ENCODE measurements at places on chromosomes 5 and 9.

GRCh38 chr5:42268630-42269029, 154.6 kb upstream of the GHR start:
- no peak for DNase-seq

DNA sequence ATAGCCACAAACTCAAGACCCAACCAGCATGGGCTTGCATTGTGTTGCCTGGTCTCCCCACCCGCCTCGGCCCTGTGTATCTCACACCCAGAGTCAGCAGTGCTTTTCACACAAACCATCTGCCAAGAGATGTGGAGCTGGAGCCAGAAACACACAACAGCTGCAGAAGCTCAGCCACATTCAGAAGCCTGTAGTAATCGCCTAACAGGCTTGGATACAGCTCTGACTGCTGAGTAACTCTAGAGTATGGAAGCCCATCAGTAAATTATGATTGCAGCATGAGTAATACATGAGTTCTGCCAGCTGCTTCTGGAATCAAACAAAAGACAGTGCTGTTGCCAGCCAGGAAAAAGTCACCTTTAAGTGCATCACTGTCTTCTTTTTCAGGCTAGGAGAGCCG, 16.0 kb downstream of the TEK start:
- DNase-seq, result peak; percentile 69

GRCh38 chr5:14945450-14945849, 73.9 kb upstream of the ANKH start:
- DNase-seq, result no peak

DNA sequence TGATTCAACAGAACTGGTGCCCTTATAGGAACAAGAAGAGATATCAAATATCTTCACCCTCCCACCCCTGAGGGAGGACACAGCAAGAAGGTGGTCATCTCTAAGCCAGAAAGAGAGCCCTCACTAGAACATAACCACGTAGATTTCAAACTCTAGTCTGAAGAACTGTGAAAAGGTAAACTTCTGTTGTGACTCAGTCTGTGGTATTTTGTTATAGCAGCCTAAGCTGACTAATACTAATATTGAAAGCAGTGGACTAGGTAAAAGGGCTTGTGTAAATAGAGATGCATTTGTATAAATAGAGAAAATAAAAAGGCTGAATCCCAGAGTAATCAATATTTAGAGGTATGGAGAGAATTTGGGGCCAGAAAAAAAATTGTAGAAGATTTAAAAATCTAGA, 157.6 kb upstream of the CCNH start:
- DNase-seq, result no peak

DNA sequence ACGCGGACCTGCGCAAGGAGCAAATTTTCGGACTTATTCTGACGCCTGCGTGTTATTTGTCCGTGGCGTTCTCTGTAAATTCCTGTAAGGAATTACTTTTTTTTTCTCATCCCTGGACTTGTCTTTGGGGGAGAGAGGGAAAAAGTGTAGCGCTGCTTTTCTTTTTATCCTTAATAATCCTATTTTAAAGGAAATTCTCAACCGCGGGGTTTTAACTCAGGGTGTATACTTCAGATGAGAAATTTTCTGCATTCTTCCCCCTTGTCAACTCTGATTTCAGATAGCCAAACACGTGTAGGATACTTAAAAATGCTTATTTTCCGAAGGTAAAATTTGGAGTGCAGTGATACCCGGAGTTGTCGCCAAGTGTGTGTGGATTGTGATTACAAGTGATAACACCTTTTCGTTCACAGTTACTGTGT, 853 bp downstream of the DCP2 start:
- DNase-seq, result no peak

DNA sequence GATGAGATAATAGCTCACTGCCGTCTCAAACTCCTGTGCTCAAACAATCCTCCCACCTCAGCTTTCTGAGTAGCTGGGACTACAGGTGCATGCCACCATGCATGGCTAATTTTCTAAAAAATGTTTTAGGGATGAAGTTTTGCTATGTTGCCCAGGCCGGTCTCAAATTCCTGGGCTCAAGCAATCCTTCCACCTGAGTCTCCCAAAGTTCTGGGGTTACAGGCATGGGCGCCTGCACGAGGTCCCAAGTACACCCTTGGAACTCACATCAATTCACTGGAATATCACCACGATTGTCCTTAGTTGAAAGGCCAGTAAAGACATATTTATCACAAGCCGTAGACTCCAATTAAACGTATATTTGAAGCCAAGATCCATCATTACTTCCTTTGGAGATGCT, 184.6 kb downstream of the IRX1 start:
- DNase-seq, result no peak

DNA sequence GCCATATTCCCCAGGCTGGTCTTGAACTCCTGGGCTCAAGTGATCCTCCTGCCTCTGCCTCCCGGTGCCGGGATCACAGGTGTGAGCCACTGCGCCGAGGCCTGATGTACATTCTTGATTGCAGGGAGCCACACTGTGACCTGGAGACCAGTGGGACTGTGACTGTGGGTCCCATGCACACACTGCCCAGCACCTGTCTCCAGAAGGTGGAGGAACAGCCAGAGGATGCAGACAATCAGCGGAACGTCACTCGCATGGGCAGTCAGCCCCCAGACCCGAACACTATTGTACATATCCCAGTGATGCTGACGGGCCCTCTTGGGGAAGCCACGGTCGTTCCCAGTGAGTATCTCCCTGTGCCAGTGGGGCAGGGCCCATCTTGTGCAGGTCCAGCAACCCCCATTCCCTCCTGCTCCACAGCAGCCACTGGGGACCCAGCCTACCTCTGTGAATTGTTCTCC, 147.3 kb downstream of the CACNA1B start:
- DNase-seq, result no peak

DNA sequence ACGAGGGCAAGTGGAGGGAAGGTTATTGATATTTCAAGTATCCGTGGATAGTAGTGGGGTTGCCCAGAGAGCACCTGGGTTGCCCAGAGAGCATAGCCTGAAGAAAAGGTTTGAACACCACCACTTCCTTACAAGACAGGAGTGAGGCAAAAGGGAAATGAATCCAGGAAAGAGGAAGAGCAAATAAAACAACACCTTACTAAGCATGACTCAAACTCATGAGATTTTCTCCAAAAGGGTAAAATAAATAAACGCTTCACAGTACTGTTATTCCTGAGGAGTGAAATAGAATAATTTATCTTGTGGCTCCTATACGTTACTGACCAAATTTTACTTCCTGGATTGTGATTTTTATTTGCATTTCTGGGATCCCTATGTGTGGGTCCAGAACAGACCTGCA, 65.2 kb upstream of the PTPRD start:
- DNase-seq, result no peak

- DNase-seq, result no peak
Measured at GRCh38 chr9:4717815-4718214, 23.2 kb downstream of the AK3 start.

DNA sequence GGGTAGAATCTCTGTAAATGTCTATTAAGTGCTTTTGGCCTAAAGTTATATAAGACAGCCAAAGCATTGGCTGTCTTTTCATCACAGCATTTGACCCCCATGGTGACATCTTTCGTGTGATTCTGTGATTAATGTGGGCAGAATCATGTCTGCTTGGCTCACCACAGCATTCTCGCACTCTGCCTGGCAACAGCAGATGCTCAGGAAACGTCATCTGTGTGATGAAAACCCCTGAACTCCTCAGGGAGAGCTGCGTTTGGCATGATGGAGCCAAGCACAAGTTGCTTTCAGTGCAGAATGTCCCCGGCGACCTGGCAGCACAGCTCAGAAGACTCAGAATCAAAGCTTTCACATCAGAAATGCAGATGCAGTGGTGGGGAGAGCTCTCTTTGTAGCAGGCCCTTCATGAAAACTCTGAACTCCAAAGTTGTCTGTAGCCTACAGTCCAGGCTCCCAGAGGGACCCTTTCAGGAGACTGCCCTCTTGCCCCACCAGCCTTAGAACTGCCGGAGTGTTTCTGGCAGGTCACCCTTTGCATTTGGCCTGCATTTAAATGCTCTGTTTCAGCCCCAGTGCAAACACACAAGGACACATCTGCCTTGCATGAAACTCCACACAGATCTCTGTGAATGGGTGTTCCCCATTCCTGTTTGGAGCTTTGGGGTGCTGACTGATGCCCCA, 155.6 kb upstream of the PANK3 start:
- DNase-seq, result no peak

- DNase-seq, result no peak
Measured at GRCh38 chr9:113511856-113512761, 48.6 kb downstream of the RGS3 start.

DNA sequence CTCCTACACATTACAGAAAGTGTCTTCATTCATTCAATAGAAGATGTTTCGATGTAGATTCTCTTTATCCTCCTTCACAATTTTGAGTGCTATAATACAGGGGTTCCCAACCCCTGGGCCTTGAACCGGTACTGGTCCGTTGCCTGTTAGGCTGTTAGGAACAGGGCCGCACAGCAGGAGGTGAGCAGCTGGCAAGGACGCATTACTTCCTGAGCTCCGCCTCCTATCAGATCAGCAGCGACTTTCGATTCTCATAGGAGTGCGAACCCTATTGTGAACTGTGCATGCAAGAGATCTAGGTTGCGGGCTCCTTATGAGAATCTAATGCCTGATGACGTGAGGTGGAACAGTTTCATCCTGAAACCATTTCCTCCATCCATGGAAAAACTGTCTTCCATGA, 153.0 kb upstream of the SMC2 start:
- no peak for DNase-seq

DNA sequence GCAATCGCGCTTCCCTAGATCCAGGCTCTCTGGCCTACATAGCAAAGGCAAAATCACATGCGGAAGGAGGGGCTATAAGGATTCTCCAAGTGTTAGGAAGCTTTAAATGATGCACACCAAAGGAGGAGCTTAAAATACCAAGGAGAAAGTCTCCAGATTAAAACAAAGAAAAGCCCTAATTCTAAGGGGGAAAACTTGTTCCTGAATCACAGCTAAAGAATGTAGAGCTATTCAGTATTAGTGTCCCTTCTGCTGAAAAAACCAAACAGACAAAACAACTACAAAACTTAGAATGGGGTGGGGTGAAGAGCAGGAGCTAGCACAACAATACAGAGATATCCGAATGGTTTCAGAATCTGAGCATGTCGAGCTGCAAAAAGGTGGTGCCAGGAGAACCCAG, 213.7 kb downstream of the DCP2 start:
- DNase-seq, result no peak

DNA sequence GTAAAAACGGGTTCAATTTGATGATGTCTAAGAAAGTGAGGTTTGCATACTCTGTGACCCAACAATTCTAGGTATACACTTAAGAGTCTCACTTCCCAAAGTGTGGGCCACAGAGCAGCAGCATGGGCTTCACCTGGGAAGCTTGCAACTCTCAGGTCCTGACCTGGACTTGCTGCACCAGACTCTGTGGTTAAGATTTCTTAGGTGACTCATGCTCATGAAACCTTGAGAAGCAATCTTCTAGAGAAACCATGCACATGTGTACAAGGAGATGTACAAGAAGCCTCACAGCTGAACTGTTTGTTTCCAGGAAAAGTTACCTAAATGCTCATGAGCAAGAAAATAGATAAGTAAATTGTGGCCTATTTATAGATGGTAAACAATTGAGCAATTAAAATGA, 30.0 kb downstream of the DNAJC21 start:
- no peak for DNase-seq

DNA sequence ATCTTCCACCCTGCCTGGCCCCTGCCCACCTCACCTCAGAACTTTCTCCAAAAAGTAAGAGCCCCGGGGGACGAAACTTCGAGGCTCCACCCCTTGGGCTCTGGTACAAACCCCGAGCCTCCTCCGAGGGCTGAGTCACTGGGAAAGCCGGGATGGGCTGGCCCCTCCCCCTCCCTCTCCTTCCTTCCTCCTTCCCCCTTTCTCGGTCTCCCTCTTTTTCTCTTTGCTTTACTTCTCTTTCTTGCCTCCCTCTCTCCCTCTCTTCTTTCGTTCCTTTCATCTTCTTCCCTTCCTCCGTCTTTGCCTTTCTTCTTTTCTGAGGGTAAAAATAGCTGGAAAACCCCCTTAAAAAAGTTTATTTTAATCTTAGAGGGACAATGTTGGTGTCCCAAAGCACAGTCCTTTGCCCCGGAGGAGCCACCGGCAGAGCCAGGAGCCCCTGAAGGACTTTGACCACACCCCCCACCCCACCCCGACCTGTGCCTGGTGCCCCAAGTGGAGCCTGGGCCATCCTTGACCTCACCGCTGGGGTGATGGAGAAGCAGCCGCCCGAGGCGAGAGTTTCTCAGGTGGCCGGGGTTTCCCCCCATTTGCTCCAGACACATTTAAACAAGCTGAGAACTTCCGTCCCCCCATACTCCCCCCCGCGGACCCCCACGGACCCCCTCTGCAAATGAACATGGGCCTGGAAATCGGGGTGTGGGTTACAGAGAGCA, 5.7 kb upstream of the NOTCH1 start:
- no peak for DNase-seq

- DNase-seq, result no peak
Measured at GRCh38 chr9:134989206-134990065, 71.7 kb upstream of the FCN1 start.

- no peak for DNase-seq
Measured at GRCh38 chr5:37552770-37553719, 173.9 kb downstream of the WDR70 start.

DNA sequence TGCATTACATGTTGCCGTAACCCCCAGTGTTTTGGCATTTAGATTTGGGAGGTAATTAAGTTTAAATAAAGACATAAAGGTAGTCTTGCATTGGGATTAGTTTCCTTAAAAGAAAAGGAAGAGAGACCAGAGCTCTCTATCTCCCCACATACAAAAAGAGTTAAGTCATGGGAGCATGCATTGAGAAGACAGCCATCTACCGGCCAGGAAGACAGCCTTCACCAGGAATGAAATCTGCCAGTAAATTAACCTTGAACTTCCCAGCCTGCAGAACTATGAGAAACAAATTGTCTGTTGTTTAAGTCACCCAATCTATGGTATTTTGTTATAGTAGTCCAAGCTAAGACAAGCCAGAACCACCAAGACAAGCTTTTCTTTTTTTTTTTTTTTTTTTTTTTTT, 567.0 kb upstream of the CDH18 start:
- DNase-seq, result no peak

- no peak for DNase-seq
Measured at GRCh38 chr5:113056988-113057387, 80.4 kb downstream of the DCP2 start.

DNA sequence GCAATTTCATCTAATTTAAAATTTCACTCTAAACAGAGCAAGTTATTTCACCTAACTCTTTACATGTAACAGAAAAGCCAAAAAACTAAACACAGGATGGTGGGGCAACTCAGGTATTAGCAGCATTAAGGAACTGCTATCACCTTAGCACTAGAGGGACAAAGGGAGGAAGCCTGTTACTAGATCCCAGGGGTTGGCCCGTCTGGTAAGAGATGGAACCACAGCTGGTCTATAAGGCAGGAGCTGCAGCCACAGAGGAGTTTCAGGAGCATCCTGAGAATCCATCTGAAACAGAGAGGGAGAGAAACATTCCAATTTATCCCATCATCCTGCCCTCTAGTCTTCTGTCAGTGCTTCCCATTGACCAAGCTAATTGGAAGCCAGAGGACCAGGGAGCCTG, 300.3 kb downstream of the MRPS30 start:
- no peak for DNase-seq

DNA sequence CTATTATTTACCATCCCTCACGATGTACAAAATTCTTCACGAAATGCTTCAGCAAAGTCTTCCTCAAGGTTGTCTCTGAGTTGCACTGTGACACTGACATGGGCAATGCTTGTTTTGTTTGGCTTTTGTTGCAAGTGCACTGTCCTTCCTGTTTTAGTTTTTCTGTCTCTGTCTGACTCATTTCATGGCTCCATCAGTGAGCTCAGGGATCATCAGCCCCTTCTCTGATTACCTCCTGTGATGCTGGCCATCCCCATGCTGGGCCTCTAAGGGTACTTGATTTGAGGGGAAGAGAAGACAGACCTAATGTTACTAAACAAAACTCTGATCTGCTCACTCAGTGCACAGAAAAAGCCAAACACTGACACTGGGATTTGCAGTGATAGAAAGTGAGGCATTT, 37.6 kb upstream of the STX17 start:
- DNase-seq, result no peak
